ENCODE measurements at places on chromosomes 7 and 10.
A peak's percentile ranks its signal among the peaks of the same experiment; 100 is the strongest.

DNA sequence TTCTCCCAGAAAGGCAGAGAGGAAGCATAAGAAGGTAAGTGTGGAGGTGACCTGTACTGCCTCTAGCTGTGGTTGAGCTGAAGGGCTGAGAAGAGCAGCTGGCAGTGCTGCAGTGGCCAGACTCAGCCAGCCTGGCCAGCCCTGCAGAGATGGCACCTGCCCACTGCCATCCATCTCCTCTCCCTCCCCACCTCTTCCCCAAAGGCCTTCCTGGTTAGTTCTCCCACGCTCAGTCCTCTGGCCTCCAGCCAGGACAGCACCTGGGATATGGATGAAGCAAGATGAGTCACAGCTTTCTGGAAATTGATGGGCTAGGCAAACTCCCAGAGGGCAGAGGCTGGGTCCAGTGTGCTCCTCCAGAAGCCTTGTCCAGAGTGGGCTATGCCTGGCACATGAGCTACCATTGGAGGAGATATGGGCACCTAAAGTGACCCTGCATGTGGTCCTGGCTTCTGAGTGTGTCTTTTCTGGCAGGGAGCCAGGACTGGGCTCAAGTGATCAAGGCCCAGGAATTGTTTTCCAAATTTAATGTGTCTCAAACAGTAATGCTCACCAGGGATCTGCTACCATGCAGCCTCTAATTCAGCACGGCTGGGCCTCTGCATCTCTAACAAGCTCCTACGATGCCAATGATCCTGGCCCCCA, 81.0 kb upstream of the CACUL1 start:
- DNase-seq = no peak

DNA sequence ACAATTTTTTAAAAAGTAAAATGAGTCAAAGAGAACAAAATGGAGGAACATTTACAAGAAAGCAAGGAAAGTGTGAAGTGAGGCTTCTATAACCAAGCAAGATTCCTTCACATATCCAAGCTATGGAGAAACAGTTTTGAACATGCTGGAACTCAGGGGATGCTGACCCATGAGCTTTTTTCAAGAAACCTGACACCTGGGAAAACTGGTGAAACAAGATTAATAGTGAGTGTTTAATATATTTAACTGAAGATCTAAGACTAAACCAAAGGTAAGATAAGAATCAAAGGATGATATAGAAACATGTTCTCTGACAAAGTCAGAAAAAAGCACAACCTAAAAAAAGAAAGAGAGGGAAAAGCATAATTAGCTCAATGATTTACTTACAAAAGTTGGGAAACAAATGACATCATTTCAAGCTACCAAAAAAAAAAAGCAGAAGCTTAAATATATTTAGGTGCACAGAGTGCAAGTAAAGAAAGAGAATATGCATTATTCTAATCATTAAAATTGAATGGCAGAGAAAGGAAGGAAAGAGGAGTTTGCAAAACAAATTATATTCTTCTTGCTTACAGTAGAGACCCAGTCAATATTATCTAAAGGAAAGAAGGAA, 24.9 kb downstream of the C7orf25 start:
- DNase-seq = no peak

DNA sequence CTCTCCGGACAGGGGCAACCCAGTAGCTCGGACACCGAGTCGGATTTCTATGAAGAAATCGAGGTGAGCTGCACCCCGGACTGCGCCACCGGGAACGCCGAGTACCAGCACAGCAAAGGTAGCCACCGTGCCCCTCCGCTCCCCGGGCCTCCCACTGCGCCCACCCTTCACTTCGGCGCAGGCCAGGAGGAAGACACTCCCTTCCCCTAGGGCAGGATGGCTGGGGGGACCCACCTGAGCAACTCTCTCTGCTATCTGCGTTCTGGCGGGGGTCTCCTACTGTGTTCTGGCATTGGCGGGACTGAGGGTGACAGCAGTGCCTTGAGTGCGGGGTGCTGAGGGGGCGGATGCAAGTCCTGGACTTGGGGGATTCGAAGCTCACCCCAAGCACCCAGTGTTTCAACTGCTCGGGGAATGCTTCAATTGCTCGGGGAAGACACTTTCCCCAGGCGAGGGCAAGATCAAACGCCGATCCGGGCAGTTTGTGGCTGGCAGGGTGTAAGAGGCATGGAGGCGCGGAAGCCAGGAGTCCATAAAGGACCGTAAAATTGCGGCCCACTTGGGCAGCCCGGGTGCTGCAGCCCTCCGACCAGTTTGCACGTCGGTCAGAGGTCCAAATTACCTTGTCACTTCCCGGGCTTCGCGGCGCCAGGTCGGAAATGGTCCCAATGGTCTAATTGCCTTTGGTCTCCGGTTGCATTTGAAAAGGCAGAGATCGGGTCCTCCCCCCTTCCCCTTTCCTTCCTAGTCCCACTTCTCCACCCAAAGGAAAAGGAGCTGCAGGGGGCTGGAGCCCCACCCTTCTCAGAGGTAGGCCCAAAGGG, 950 bp downstream of the EVX1 start:
- DNase-seq = no peak

- no peak for DNase-seq
These were observed 27.2 kb downstream of the ST8SIA6 start for GRCh38 chr10:17427201-17427600.

GRCh38 chr7:79673969-79674368, 220.5 kb upstream of the MAGI2 start:
- DNase-seq = no peak

DNA sequence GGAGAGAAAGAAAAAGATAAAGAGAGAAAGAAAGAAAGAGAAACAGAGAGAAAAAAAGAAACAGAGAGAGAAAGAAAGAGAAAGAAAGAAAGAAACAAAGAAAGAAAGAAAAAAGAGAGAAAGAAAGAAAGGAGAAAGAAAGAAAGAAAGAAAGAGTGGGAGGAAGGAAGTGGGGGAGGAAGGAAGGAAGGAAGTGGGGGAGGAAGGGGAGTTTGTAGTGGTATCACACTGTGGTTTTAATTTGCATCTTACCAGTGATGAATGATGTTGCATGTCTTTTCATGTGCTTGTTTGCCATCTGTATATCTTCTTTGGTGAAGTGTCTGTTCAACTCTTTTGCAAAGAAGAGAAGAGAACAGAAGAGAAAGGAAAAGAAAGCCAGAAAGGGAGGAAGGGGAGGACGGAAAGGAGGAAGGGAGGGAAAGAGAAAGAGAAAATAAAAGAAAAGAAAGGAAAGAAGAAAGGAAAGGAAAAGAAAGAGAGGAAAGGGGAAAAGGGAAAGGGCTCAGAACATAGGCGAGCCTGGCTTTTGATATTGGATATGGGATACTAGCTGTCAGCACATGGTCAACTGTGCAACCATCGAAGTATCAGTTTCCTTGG, 79.2 kb upstream of the FRMD4A start:
- DNase-seq = no peak

GRCh38 chr7:111329367-111330234, 232.7 kb downstream of the IMMP2L start:
- DNase-seq = no peak

DNA sequence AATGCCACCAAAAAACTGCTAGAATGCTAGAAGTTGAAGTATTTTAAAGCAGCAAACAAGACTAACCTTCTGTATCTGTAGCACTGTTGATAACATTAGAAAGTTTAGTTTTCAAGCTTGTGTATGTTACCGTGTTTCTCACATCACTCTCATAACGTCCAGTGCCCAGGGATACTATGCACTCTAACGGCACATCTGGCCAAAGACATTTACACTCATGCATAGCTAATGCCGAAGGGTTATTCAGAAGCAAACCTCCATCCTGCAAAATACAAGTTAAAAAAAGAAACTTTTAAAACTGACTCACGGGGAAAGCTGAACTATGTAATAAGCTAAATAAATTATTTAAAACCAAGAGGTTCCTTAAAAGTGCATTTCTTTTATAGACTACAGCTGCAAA, 22.9 kb upstream of the NRCAM start:
- DNase-seq = no peak

DNA sequence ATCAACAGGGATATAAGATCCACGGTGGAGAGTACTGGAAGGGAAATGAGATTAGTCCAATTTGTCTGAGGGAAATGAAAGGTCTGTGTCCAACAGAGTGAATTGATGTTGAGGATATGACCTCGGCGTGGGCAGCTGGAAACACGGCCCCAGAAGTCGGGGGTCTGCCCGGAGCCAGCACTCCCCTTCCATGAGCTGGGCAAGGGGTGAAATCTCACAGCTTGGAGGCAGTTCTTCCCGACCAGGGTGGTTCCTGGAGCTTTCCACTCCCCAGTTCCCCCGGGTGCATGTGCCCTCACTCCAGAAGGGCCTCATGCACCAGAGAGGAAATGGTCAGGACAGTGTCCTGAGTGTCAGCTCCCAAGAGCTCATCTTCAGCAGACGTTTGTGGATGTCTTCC, 264.7 kb upstream of the PPP2R2D start:
- no peak for DNase-seq

- DNase-seq = no peak
These were observed 4.0 kb downstream of the GNB2 start for GRCh38 chr7:100677308-100678267.

- peak; percentile 3 for DNase-seq
These were observed 34.0 kb downstream of the IMMP2L start for GRCh38 chr7:111528331-111528730.

- DNase-seq = no peak
These were observed 12.9 kb downstream of the ATP6V1F start for GRCh38 chr7:128875523-128875948.

- no peak for DNase-seq
These were observed 16.7 kb downstream of the GPER1 start for GRCh38 chr7:1104516-1105179.

DNA sequence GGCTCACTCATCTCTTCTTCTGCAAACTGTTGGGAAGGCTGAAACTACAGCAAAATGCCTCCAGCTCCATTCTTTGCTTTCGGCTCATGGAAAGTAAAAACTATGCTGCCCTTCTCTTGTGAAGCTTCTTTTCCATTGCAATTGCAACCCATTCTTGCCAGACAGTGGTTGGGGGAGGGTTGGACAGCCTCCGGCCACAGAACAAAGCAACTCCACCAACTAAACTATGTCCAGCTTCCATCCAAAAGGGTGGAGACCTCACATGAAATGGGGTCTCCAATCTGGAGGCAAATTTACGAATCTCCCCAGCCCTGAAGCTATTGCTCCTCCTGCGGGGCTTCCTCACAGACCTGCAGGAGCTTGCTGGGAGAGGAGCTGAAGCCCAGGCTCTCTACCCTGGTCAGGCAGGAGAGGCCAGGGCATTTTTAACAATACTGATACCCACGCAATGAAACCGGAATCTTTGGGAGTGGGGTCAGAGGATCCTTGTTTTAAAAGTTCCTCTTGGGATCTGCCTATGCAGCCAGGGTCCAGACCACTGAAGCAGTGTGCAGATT, 549 bp downstream of the GPNMB start:
- DNase-seq = no peak

- DNase-seq = no peak
These were observed 14.6 kb downstream of the DHX32 start for GRCh38 chr10:125866421-125867029.

GRCh38 chr7:149790146-149790548, 16.8 kb upstream of the ZNF467 start:
- peak; percentile 28 for DNase-seq

GRCh38 chr7:21771906-21772610, 173.6 kb downstream of the CDCA7L start:
- no peak for DNase-seq

- no peak for DNase-seq
These were observed 248.1 kb downstream of the GATA3 start for GRCh38 chr10:8302565-8302964.

DNA sequence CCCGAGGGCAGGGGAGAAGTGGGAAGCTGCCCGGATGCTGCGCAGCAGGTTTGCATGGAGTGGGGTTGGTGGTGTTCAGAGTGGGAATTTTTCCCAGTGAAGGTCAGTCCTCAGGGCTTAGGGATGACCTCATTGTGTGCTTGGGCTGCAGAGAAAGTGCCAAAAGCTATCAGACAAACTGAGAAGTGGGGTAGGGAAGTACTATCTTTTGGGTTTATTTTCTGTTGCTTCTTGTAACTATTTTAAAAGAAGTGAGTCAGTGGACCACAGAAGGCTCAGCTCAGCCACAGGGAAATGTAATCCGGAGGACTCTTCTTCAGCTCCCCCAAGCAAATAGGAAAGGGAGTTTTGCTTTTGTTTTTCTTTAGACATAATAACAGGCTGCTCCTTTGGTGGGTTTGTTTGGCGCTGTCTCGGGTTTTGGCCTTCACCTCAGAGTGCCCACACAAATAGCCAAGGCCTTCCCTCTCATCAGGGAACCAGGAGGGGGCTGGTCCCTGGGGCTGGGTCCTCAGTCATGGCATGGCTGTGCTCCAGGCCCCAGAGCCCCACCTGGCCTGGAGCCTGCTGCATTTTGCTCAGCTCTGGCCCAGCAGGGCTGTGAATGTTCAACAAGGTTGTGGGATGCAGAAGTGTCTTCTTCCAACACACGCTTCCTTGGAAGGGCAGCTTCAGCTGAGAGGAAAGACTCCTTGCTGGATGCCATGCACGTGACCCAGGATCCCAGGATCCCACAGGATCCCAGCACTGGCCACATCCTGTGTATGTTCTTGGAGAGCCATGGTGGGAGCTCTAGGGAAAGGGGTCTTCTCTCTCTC, 5.4 kb upstream of the FAM170B start:
- DNase-seq = no peak

DNA sequence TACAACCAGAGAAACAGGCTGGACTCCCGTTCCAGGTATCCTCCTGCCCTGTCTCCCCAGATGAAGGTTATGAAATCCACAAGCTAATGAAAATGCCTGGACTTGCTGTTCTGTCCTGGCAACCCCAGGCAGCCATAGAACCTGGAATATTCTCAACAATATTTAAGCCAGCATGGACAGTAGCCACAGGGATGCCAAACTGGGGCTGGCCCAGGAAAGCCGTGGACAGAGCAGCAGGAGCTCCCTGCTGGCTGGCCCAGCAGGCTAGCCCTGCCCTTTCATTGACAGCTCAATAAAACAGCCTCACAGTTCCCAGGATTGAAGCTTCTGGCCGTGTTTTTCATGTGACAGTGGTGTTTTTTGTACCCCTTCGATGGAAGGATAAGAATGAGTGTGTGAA, 230.6 kb downstream of the BMPER start:
- no peak for DNase-seq

GRCh38 chr10:119703903-119704508, 21.8 kb upstream of the INPP5F start:
- peak; percentile 17 for DNase-seq

DNA sequence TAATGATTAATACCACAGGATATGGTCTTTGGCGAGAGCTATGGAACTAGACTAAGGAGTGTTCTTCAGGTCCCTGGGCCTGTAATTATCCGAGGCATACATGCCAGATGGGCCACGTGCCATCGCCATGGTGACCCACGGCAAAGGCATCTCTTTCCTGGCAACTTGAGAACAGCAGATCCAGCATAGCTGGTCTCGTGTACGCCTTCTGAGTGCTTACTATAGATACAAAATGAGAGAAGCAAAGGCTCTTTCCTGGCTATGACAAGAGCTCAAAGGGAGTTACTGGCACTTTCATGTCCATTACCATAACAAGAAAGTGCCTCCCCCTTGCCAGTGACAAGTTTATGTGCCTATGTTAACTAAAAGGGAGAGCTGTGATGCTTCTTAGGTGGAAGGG, 26.0 kb upstream of the GLI3 start:
- no peak for DNase-seq

GRCh38 chr10:14087566-14087965, 243.2 kb downstream of the FRMD4A start:
- no peak for DNase-seq
